GM23338 (cell line): ENCODE measurements at places on chromosomes 4 and X.

DNA sequence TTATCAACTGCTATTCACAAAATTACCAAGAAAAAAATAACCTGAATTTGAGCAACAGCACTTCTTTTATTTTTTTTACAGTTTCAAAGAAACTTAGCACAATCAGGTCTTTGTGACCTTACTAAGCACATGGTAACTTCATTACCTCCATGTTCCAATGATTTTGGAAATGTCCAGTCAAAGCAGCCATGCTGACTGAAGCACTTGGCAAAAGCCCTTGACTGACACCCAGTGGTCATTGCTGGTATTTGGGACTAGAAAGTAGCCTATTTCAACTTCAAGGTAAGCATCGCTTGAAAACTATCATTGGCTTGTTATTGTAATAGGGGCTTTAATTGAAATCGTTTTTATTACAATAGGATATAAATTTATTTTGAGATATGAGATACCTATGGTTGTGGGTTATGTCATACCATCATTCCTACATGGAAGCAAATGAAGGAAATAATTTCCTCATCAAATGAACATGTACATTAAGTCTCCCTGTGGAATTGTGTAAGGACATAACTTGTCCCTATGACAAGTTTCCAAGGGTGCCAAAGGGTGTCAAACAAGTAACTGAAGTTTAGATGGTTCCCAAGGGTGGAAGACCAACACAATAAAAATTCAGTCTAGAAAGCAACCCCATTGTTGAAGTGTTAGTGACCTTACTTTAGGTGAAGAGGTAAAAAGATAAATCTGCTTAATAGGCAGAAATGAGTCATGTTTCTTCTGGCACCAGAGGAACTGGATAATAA is 15.2 kb upstream of the ANXA10 start:
- DNase-seq = peak; percentile 75

DNA sequence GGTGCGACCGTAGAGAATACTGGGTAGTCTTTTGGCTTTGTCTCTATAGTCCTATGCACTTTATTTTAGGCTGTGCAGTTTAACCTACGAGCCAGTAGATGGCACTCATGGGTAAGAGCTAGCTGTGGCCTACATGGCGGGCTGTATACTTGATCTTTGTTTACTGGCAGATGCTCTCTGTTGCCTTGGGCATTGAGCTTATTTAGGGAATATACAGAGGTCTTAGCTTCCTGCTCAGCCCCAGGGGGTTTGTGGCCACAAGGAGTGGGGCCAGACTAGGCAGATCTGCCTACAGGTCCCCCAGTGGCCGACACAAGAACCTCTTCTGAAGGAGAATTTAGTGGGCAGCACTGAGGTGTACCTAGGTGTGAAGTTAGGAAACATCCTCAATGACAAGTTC is 227.6 kb upstream of the HDX start:
- peak; percentile 67 for DNase-seq

GRCh38 chrX:75155447-75155826 is 646 bp downstream of the ABCB7 start:
- peak; percentile 2 for DNase-seq

GRCh38 chr4:85102606-85103005 is 136.1 kb upstream of the WDFY3 start:
- DNase-seq = no peak

GRCh38 chrX:14616301-14616700 is 87.0 kb downstream of the GLRA2 start:
- no peak for DNase-seq

- DNase-seq = no peak
These were observed 72.5 kb downstream of the C4orf46 start for GRCh38 chr4:158599150-158599549.

DNA sequence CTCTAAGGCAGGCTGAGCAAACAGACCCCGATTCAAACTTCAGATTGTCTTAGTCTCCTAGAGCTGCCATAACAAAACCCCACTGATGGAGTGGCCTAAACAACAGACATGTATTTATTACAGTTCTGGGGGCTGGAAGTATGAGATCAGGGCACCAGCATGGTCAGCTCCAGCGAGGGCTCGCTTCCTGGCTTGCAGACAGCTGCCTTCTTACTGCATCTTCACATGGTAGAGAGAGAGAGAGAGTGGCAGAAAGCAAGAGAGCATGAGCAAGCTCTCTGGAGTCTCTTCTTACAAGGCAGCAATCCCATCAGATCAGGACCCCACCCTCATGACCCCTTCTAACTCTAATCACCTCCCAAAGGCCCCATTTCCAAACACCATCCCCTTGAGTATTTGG is 22.3 kb upstream of the SORCS2 start:
- DNase-seq = no peak

GRCh38 chr4:176034499-176034898 is 31.1 kb upstream of the WDR17 start:
- peak; percentile 66 for DNase-seq

- no peak for DNase-seq
These were observed 139.3 kb downstream of the RNF150 start for GRCh38 chr4:140994015-140994414.

GRCh38 chr4:119046263-119046662 is 89.4 kb upstream of the MYOZ2 start:
- DNase-seq = no peak
